ENCODE measurements at places on chromosomes 16 and 17.

- DNase-seq: no peak
Measured at GRCh38 chr16:70410734-70411133, 28.2 kb downstream of the ST3GAL2 start.

DNA sequence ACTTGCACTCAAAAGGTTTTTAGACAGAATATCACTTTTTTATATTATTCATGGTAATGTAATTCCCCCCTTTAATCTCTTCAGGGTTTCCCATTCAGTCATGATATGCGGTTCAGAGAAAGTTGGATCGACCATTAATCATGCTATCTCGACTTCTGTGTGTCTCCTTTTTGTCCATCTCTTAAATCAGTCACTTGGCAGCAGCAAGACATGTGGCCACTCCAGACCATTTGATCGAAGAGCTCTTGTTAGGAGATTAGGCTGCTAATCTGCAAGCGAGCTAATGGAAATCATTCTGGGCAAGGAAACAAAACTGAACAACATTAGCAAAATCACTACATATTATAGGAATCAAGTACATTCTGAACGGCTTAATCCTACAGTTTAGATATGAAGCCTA, 449.9 kb downstream of the WWOX start:
- no peak for DNase-seq

GRCh38 chr17:35087731-35088355, 24.3 kb upstream of the RFFL start:
- DNase-seq: peak; percentile 11

GRCh38 chr16:88132836-88133506, 181.7 kb downstream of the BANP start:
- DNase-seq: no peak

DNA sequence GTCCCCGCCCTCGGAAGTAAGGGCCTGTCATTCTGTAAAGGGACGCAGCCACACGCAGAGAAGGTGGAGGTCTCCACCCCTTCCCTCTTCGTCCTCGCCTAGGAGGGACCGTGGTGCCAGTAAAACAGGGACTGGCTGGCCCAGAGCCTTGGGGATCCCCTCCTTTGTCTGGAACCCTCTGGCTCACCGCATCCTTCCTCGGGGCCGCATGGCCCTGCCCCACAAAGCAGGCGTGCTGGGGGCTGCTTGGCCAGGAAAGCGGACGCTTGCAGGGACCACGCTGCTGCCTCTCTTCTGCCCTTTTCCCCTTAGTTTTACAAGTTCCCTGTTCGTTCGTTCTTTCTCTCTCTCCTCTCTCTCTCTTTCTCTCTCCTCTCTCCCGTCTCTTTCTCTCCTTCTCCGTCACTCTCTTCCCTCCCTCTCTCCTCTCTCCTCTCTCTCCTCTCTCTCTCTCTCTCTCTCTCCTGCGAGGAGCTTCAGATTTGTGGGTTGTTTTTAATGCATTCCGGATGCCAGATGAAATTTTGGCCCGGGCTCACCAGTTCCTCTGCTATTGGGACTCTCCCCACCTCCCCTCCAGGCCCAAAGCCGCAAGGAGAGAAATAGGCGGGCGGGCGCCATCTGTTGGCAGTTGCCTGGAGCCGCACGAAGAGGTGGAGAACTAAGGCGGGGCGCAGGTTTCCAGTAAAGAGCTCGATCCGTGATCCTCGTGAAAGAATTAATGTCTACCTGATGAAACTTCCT, 35.1 kb upstream of the CDRT4 start:
- peak; percentile 69 for DNase-seq

- DNase-seq: no peak
Measured at GRCh38 chr17:38919316-38920078, 5.9 kb upstream of the LASP1NB start.

DNA sequence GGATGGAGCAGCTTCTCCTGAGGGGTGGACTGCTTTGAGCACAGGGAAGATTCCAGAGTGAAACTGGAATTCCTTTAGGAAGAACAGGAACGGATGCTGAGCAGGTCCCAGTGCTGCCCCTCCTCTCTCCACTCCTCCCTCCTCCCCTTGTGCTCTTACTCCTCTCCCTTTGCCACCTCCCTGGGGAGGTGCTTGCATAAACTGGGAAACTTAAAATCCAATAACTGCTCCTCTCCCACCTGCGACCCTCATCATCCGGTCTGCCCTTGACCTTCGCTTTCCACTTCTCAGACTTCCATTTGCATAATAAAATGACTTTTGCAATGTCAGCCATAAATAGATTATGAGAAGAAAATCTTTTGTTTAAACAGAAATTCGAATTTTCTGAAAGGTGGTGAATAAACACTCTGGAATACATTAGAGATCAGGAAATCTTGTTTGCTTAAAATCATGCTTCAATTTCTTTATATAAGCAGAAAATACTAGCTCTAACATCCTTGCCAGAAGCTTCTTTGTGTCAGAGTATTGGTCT, 23.7 kb downstream of the HSBP1 start:
- DNase-seq: no peak

GRCh38 chr16:78778101-78779004, 678.9 kb downstream of the WWOX start:
- no peak for DNase-seq

- DNase-seq: no peak
Measured at GRCh38 chr17:50908860-50909764, 43.0 kb upstream of the TOB1 start.

DNA sequence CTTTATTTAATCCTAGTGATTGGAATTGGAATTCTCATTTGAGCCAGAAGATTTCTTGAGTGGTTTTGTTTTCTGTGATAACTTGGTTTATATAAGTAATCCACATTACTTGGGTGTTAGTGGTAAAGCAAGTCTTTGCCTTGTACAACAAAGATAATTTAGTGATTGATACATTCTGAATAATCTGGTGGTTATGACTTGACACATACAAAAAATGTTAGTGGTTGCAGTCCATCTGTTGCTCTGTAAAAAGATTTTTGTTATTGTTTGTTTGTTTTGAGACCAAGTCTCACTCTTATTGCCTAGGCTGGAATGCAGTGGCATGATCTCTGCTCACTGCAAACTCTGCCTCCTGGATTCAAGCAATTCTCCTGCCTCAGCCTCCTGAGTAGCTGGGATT, 13.2 kb downstream of the OMG start:
- no peak for DNase-seq

GRCh38 chr16:49967012-49967559, 57.9 kb upstream of the CNEP1R1 start:
- DNase-seq: no peak

- no peak for DNase-seq
Measured at GRCh38 chr17:9003355-9004131, 17.8 kb upstream of the NTN1 start.

- peak; percentile 73 for DNase-seq
Measured at GRCh38 chr16:30927789-30928378, 4.5 kb downstream of the FBXL19 start.

- no peak for DNase-seq
Measured at GRCh38 chr17:82912484-82913089, 72.8 kb upstream of the ZNF750 start.

DNA sequence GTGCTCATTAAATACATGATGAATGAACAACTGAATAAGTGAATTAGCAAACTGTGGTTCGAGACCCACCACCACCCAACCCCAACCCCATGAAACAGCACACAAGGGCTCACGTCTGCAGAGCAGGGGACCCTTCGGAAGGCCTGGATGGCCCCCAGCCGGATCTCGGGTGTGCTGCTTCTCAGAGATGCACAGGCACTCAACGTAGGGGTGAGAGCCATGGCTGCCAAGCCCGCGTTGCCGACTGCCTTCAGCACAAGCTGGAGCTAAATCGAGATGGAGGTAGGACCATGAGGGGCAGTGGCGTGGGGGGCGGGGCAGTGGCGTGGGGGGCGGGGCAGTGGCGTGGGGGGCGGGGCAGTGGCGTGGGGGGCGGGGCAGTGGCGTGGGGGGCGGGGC, 93.2 kb downstream of the LITAF start:
- no peak for DNase-seq

DNA sequence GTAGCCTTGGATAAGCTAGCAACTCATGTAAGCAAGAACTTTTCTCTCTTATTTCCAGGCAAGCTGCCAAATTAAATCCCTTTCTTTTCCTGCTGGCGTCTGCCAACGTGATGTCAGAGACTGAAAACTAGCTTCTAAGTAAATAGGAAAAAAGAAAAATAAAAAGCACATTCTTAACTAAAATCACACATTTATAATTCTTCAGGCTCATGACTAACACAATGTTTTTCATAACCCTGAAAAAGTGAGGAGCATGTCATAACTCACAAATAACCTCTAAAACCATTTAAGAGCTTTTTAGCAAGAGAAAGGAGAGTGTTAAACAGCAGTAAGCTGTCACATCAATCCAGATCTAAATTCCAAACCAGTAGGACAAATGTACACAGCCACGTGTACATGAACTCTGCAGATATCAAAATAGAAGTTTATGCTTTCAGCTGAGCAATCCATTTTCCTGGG, 110.0 kb downstream of the N4BP1 start:
- DNase-seq: no peak

GRCh38 chr16:17433577-17434451, 36.9 kb downstream of the XYLT1 start:
- no peak for DNase-seq

- DNase-seq: no peak
Measured at GRCh38 chr16:79079656-79080420, 520.7 kb downstream of the MAF start.

GRCh38 chr16:89506113-89506504, 2.1 kb upstream of the SPG7 start:
- no peak for DNase-seq

- no peak for DNase-seq
Measured at GRCh38 chr16:4922721-4923342, 14.1 kb downstream of the PPL start.

DNA sequence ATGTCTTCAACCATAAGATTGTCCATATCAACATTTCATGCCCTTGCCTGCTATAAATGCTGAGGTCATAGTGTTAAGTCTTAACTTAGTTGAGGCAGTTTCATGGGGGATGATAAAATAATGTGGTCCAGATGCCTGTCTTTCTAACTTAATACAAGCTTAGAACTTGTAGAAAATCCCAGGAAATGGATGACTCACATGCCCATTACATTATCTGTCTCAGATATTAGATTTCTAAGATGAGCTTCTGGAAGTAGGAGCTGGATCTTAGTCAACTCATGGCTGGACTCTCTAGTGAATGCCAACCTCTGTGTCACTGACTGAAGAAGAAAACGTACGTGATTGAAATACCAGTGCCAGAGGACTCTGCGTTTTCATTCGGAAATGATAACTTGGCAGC, 797.5 kb upstream of the EEF2KMT start:
- DNase-seq: no peak

GRCh38 chr16:252366-253337, 18.0 kb downstream of the FAM234A start:
- no peak for DNase-seq

DNA sequence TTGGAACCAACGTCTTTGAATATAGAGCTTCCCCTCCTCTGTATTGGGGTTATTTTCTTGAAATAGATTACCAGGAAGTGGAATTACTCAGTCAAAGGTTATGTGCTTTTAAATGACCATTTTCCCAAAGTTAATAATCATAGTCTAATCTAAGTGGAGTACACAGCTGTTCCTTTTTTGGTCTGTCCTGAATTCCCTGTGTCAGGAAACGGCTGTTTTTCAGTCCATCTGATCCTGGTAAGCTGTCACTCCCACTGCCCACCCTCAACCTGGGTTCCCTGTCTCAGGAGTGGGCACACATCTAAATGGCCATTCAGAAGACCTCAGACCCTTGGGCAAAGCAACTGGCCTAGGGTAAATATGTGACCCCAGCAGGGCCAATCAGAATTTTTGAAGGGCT, 57.6 kb upstream of the KSR1 start:
- no peak for DNase-seq

- DNase-seq: no peak
Measured at GRCh38 chr17:60526726-60527125, 684 bp upstream of the APPBP2 start.

DNA sequence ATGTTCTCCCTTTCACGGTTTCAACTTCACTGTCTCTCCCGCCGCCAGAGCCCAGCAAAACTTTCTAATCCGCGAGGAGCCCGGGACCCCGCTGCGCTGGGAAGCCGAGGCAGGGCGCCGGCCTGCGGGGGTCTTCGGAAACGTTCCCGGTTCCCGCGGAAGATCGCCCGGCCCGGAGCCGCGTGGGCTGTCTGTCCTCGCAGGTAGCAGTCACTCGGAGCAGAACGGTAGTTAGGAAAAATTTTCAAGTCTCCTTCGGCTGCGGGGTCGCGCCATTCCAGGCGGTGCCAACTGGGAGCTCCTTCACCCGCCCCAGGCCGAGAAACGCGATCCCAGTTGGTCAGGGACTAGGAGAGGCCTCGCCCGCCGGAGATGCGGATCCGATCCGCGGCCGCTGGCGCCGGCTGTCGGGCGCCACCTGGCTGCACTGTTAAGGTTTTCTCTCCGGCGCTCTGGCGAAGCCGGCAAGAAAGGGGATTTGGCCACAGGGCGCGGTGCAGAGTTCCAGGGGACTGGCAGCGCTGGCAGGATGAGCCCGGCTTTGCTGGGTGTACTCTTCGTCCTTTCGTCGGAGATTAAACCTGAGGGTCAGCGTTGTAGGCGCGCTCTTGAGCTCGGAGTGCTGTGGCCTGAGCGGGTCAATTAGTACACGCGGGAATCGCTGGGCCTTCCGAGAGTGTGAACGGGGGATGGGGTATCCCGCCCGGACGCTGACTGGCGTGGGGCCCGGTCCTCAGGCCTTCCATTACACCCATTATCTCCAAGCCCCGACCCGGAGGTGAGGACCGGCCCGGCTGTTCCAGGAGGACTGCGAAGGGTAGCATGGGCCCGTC, 135.4 kb downstream of the KCNJ12 start:
- peak; percentile 78 for DNase-seq

DNA sequence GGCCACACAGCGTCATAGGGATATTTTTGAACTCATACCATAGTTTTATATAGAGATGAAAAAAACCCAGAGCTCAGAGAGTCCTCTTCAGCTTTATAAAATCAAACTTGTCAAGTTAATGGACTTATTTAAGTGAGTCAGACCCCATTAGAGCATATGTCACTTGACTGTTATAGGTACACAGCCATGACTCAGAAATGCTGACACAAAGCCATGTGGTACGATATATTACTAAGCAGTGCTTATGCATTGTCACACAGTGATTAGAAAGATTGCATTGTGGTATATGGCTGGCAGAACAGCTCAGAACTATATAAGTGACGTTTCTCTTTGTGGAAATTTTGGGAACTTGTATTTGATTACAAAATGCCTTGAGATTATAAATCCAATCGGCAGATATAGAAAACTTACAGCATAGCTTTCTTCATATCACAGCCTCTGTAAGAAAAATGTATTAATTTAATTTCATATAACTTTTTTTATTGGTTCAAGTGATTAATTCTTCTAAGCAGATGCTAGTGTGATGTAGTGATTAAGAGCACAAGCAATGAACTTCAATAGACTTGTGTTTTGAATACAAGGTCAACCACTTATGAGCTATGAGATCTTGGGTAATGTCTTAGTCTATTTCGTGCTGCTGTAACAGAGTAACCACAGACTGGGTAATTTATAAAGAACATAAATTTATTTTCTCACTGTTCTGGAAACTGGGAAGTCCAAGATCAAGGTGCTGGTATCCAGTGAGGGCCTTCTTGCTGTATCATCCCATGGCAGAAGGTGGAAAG, 25.8 kb upstream of the GINS3 start:
- DNase-seq: peak; percentile 39

- DNase-seq: no peak
Measured at GRCh38 chr17:8372422-8372821, 4.1 kb downstream of the KRABD2 start.

All from H54 (cell line).